GM12892 (cell line): ENCODE measurements at places on chromosomes 12 and 14.

DNA sequence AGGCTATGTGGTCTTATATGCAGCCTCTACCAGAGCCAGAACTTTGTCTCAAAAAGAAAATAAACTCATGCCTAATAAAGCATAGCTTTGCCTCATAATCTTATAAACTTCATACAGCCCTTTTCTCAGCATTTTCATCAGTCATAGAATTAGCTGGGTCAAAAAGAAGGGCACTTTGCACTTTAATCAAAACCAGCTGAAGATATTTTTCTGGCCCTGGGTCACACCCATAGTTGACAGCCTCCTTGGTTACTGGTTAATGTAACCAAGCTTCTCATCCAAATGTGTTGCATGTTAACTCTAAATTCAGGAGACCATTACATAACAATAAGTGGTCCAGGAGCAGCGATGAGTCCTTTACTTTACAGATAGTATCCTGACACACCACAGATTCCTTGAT is 558.2 kb downstream of the FLRT2 start:
- DNase-seq, result no peak

- DNase-seq, result no peak
These were observed 136.8 kb upstream of the NTF3 start for GRCh38 chr12:5295151-5295550.

DNA sequence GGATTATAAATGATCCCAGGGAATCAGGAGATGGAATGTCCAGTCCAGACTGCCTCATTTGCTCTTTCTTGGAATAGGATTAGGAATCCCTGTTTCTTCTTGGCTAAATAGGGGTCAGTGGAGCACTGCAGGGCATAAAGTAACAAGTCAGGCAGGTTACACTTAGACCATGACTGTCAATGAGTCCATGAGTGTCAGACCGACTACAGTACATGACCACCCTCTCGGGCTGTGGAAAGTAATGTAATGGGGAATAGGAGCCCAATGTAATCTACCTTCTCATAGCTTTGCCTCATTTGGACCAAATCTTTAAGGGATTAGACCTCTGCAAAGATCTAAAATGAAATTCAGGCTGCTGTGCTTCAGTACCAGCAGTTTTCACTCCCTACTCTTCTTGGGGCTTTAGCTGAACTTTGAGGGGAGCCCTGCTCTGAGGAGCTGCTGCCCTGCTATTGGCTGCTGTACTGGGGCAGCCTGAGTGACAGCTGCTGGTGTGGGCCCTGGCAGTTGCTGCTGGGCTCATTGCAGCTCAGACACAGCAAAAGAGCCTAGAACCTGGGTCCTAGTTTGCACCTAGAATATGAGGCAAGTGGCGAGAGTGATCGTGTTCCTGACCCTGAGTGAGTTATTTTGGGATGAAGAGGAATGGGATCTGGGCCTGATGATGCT is 62.2 kb upstream of the OR4E1 start:
- DNase-seq, result no peak

DNA sequence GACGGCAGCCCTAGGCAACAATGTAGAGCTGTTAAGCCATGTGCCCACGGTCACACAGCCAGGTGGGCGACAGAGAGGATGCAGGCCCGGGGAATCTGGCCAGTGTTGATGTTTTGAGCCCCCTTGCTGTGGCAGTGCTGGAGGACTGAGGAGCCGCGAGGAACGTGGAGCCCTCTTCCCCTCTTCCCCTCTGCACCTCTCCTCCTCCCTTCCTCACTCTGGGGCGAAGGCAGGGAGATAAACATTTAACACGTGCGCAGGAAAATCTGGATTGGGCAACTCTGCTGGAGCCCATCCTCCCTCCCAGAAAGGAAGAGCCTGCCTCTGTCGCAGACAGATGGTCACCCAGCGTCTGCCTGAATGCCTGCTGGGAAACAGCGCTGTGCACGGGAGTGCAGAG is 376.8 kb downstream of the FUT8 start:
- DNase-seq, result no peak

- DNase-seq, result no peak
These were observed 445.4 kb upstream of the OR4E1 start for GRCh38 chr14:22118899-22119477.

DNA sequence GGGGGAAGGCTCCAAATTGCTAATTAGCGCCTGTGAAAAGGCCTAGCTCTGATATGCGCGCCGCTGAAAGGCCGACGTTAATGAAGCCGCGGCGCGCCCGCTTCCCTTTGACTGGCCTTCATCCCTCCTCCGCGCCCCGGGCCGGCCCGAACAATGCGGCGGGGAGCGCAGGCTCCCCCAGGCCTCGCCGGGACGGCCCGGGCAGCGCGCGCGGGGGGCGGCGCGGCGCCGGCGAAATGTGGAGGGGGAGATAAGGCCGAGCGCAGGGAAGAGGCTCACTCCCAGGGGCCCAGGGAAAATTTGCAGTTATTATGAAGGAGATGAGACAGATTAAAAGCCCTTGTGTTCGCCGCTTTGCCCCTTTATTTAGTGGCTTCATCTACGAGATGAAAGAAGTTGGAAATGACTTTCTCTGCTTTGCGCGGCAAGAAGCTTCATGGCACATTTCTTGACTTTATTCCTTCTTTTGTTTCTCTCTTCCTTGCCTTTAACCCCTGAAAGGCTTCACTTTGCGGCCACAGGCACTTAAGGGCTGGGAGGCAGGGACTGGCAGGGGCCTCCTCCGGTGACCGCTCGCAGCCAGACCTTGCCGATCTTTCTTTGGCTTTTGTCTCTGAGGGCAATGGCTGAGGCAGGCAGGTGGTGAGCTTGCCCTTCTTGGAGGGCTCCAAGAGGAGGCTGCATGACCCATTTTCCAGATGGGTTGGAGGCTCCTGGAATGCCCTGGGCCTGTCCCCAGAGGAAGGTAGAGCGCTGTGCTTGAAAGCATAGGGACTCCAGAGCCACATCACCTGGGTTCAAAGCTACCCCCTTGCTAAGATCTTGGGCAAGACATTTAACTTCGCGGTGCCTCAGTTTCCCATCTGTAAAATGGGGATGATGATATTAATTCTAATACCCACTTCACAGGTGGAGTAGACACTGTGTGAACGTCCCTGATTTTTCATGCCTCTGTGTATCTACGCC is 12.7 kb upstream of the GPATCH2L start:
- DNase-seq, result no peak

DNA sequence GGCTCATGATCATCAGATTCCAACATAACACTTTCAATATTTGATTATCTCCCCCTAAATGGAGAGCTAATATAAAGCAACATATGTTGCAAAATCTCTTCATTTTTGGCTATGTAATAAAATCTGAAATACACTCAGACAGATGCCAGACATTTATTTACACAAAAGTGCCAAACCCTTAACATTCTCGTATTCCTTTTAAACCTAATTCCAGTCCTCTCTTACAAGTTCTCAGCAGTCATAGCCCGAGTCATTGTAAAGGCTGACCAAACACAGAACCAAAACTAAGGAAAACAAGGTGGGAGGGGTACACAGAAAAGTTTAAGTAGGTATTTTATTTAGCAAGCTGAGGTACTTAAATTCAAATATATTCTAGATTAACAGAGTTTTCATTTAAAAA is 81.4 kb downstream of the LRP6 start:
- DNase-seq, result no peak

- DNase-seq, result no peak
These were observed 210.4 kb upstream of the KRR1 start for GRCh38 chr12:75721796-75722195.

GRCh38 chr12:96570579-96570978 is 81.2 kb downstream of the CFAP54 start:
- DNase-seq, result no peak

- DNase-seq, result no peak
These were observed 41.8 kb downstream of the CORO1C start for GRCh38 chr12:108689314-108690190.

GRCh38 chr14:31926123-31926522 is 151.0 kb upstream of the ARHGAP5 start:
- peak; percentile 16 for DNase-seq

GRCh38 chr12:62900686-62901272 is 34.2 kb downstream of the PPM1H start:
- no peak for DNase-seq

- no peak for DNase-seq
These were observed 121.2 kb downstream of the PRICKLE1 start for GRCh38 chr12:42468341-42468821.

- no peak for DNase-seq
These were observed 5.1 kb upstream of the LTBP2 start for GRCh38 chr14:74616996-74617700.

DNA sequence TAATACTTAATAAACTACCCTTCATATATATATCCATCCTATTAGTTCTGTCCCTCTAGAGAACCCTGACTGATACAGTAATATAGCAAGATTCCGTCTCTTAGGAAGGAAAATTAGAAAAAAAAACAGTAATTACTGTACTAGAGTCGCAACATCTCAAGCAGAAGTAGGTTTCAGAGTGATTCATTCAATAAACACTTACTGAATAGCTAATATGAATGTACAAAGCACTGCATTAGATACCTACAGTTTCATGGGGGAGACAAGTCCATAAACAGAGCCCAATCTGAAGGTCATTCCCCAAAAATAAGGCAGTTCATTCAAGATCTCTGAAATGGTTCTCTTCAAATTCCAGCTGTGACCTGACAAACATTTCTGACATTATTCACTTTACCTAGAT is 9.9 kb downstream of the CERS5 start:
- DNase-seq, result no peak

- no peak for DNase-seq
These were observed 315 bp downstream of the ABCD2 start for GRCh38 chr12:39619316-39619659.

GRCh38 chr12:75183967-75184366 is 25.7 kb downstream of the KCNC2 start:
- no peak for DNase-seq

DNA sequence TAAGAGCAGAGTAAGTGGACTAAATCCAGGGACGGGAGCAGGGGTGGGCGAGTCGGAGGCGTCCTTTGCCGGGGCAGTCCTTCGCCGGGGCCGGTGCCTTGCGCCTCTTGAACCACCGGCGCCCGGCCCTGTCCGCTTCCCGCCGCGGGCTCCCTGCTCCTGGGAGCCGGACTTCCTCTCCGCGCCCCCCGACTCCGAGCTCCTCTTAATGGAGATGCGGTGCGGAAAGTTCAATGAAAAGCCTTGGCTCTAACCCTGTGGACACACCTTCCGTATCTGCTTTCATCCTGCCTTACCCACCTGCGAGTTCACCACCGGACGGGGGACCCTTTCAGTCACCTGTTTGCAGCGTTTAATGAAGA is 412 bp downstream of the FGFR1OP2 start:
- peak; percentile 10 for DNase-seq

DNA sequence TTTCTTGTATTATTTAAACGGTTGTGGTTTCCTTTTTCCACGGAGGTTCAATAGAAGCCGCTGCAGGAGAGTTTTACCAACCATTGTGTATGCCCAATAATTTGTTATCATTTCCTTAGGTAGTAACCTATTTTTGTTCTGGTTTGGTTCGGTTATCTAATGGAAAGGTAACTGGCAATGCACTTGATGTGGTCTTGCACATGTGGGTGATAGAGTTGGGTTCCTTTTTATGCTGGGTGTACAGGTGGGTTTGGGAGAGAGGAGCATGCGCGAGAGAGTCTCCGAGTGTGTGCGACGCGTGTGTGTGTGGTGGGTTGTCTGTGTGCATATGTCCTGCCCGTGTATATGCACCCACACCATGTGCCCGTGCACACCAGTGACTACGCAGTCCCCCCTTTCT is 102.7 kb upstream of the FKBP4 start:
- DNase-seq, result no peak

DNA sequence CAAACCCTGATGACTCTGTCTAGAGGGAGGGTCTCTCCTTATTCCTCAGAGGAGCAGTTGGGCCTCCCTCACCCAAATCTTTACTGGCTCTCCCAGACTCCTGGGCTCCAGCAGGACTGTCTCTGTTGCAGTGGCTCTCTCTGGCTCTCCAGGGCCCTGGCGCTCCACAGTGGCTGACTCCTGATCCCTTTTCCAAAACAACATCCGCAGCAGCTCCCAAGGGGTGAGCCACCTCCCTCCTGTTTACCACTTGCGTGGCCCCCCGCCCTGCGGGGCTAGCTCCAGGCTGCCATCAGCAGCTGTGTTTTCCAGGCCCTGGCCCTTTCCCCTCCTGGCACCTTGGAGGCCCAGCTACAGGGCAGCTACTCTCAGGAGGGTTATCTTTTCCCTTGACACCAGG is 123.5 kb downstream of the CALM1 start:
- DNase-seq, result no peak

- DNase-seq, result no peak
These were observed 1178.8 kb downstream of the VRK1 start for GRCh38 chr14:97975962-97976361.

GRCh38 chr12:90322006-90322405 is 613.4 kb upstream of the ATP2B1 start:
- DNase-seq, result no peak

DNA sequence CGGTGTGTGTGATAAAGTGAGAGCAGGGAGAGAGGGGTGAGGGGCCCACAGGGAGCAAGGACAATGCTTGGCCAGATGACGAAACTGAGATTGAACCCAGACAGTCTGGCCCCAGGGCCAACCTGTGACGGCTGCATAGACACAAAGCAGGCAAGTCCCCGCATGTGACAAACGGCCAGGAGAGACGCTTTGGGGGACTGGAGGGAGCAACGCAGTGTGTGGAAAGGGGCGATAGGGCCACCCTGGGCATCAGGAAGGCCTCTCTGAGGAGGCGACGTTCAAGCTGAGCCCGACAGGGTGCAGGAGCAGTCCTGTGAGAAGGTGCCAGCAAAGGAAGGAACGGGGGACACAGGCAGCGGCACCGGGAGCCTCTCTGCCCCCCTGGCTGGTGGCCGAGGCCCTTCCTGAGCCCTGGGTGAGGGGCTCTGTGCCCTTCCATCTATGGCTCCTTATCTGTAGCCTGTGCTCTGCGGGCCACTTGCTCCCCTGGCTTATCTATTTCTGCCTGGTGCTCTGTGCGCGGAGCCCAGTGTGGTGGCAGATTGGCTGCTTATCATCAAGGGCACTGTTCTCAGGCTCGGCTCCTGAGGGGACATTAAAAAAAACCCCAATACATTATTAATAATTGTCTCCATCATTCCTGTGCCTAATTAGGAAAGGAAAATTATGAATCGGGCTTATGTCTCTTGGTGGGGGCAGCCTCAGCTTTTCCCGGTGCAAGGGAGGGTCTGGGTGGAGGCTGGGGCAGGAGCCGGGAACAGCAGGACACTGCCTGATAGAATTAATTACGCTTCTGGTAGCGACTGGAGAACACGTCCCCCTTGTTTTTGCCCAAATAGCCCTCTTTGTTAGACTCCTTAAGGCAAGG is 39.8 kb downstream of the PRIMA1 start:
- no peak for DNase-seq

DNA sequence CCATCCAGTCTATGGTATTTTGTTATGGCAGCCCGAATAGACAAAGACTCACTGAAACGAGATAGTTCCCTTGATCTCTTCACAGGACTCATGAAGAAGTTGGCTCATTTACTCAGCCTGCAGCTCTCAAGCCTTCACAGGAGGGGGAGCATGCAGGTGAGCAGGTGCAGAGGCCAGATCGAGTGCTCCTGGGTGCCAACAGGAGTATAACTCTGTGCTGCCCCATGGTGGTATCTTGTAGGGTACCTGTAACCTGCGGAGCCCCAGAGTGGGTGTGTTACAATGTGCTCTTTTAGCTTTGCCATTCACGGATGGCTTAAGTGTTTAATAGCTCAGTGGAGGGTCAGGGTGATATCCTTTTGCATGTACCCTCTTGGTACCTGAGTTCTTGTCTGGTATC is 159.5 kb downstream of the METTL25 start:
- DNase-seq, result no peak

- no peak for DNase-seq
These were observed 187.1 kb upstream of the CDKN3 start for GRCh38 chr14:54209511-54210250.

- DNase-seq, result no peak
These were observed 25.8 kb downstream of the GPR135 start for GRCh38 chr14:59439256-59439965.

- no peak for DNase-seq
These were observed 9.4 kb upstream of the OR10G3 start for GRCh38 chr14:21589317-21589716.
